ENCODE measurements at places on chromosomes 5 and 9.

GRCh38 chr5:172905346-172906140 is 53.7 kb upstream of the RPL26L1 start:
- DNase-seq, result no peak

DNA sequence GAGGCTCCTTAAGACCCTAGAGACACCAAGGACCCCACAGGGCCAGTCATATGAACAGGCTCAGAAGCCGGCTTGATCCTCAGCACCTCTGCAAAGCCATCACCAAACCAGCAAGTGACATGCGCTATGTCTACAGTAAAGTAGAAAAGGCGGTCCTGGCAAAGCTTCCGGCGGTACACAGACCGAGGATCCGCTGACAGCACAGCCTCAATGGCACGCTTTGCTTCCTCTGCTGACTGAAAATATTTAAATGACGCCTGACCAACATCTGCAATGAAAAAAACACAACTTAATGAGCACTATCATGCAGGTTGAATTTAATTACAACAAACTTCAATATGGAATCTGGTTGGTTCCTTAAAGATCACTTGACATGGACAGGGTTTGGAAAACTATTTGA is 17.6 kb downstream of the TRMO start:
- no peak for DNase-seq

GRCh38 chr5:133643365-133643764 is 31.0 kb upstream of the FSTL4 start:
- no peak for DNase-seq

DNA sequence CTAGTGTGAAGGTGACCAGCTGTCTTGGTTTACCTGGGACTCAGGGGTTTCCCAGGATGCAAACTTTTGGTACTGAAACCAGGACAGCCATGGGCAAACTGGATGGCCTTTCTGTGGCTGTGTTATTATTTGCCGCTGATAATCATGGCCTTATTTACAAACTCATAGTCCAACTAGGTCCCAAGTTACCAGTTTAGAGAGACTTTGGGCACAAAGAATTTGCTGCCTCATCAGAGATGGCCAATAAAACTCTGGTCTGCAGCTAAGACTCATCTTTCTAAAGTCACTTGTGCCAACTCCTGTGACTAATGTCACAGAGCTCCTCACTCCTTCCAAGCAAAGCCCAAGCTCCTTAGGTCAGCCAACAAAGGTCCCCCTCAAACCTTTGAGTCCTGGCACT is 47.5 kb upstream of the PLPP6 start:
- no peak for DNase-seq

GRCh38 chr5:125061726-125062125 is 315.3 kb upstream of the ZNF608 start:
- no peak for DNase-seq

- no peak for DNase-seq
Measured at GRCh38 chr5:151584057-151584937, 6.8 kb downstream of the FAT2 start.

DNA sequence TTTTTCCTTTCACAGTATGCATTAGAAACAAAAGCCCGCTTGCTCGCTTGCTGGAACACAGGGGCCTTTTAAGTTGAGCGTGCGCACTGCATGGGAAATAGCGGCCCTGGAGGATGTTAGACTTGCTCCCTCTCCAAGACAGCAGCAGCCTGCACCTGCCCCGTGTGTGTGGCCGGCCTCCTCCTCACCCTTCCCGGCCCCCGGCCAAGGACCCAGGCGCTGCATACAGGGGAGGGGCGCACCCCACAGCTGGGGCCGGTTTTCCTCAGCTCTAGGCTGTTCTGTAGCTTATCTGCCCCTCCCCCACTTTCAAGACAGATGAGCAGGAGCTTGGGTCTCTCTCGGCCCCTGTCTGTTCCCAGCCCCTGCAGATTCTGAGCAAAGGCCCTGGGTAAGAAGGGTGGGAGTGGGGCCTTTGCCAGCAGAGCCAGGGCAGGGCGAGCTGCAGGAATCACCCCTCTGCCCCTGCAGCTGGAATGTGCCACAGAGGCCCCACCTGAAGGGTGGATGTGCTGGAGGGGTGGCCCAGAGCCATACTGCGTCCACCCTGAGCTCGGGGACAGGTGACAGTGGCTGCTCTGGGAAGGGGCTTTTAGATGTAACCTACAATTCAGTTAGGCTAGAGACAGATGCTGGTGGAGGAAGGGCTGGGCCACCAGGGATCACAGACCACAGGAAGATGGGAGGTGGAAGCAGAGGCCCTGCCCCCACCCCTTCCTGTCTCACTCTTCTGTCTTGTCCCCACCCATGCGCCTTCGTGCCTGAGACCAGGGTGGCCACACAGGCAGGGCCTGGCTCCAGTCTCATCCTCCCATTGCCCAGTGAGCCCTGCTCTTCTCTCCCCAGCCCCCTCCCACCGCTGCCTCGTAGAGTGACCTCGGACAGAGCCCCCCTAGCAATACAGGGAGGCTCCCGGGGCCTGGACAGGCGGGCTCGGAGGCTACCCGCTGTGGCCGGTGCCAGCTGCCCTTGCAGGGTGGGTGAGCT is 132.4 kb downstream of the DAB2IP start:
- DNase-seq, result no peak

DNA sequence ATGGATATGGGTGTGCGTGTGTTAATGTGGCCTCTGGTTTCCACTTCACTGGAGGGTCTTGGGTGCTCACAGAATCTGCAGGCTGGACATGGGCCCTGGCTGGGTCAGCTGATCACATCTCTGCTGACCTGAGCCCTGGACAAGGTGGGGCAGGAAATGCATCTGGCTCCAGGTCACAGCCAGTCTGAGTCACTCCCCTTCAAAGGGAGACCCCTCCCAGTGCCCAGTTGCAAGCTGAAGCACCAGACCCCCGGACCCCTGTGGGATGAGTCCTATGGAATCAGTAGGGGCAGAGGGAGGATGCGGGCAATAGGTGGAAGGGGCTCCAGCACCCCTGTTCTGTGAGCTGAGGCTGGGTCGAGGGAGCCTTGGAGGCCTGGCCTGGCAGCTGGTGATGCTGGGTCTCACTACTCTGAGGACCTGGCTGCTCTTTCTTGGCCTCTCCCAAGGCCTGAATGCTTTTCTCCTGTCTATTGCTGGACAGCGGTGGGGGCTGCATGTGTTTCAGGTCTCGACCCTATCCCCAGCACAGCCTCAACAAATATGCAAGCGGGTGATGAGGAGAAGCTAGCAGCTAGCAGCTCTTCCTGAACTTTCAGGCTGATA is 54.5 kb downstream of the PHF2 start:
- DNase-seq, result no peak

GRCh38 chr9:16063241-16063591 is 510.4 kb downstream of the CCDC171 start:
- no peak for DNase-seq

DNA sequence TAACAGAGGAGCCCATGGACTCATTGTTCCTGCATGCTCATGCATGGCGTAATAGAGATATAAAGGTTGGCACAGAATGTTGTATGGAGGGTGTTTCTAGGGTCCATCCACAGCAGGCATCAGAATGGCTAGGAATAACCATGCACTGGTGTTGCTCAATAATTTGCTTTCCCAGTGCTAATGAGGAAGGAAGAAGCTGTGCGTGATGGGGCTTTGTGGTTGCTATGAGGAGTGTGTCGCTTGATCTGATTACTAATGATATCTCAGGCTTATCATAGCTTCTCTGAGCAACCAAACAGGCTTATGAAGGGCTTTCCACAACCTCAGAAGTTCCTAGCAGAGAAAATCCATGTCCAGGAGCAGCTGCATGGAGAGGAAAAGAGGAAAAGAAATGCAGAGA is 151.3 kb upstream of the TRPC7 start:
- no peak for DNase-seq
